ENCODE measurements at places on chromosomes 3 and 15. TPM values are rescaled to one million over a fixed set of nuclear protein-coding genes. Genes with fewer than 3 reads are reported as not detected.

CSK gene
- 26.6 TPM for total RNA-seq

CCPG1 gene
- total RNA-seq: 47.3 TPM

VEPH1 gene
- 0.77 TPM for total RNA-seq

CHRFAM7A gene
- total RNA-seq: not detected

LRRN1 gene
- total RNA-seq: 0.12 TPM

CP gene
- total RNA-seq: 1,589 TPM

GOLGA6L7 gene
- not detected for total RNA-seq

EPB42 gene
- not detected for total RNA-seq

SGO1 gene
- total RNA-seq: 0.55 TPM

GPR62 gene
- 0.18 TPM for total RNA-seq

TTLL13 gene
- total RNA-seq: not detected

PLOD2 gene
- total RNA-seq: 82.8 TPM

TGM5 gene
- not detected for total RNA-seq

RAB8B gene
- 13.6 TPM for total RNA-seq

MSL2 gene
- 14.0 TPM for total RNA-seq

VILL gene
- 1.3 TPM for total RNA-seq

GALK2 gene
- 35.4 TPM for total RNA-seq

SENP2 gene
- 26.8 TPM for total RNA-seq

ZNF717 gene
- 8.0 TPM for total RNA-seq

SUSD5 gene
- total RNA-seq: 0.20 TPM

EPHB1 gene
- total RNA-seq: 1.9 TPM

C2CD4A gene
- 6.3 TPM for total RNA-seq

EPHB3 gene
- 0.37 TPM for total RNA-seq

LRRIQ4 gene
- total RNA-seq: not detected

BDH1 gene
- 290 TPM for total RNA-seq

INTS14 gene
- total RNA-seq: 17.2 TPM

SERPINI2 gene
- total RNA-seq: not detected

TNFAIP8L3 gene
- 2.0 TPM for total RNA-seq

CKMT1B gene
- not detected for total RNA-seq

STXBP5L gene
- total RNA-seq: not detected

CCR3 gene
- not detected for total RNA-seq

CMTM8 gene
- 13.3 TPM for total RNA-seq

FBXO40 gene
- 0.10 TPM for total RNA-seq

CTXN2 gene
- total RNA-seq: not detected

FHIT gene
- 6.6 TPM for total RNA-seq

PLAAT1 gene
- total RNA-seq: not detected

GOLGB1 gene
- 26.8 TPM for total RNA-seq

BFSP2 gene
- total RNA-seq: not detected

LSMEM2 gene
- total RNA-seq: not detected

ADAMTS17 gene
- total RNA-seq: 21.4 TPM

CCR9 gene
- total RNA-seq: not detected

PARP16 gene
- 11.3 TPM for total RNA-seq

FAM98B gene
- 6.9 TPM for total RNA-seq

SEMA6D gene
- 1.0 TPM for total RNA-seq

PLCH1 gene
- total RNA-seq: 0.25 TPM

SLC38A3 gene
- total RNA-seq: 177 TPM

LRRK1 gene
- total RNA-seq: 0.93 TPM

GPR171 gene
- not detected for total RNA-seq

CFAP20DC gene
- 2.7 TPM for total RNA-seq

Measured in right lobe of liver (tissue), 6 donors.